ENCODE measurements at places on chromosomes 6 and 20. TPM values are rescaled to one million over a fixed set of nuclear protein-coding genes. Genes with fewer than 3 reads are reported as not detected.

Gene VSTM2L
- 0.27 TPM for total RNA-seq

DNA sequence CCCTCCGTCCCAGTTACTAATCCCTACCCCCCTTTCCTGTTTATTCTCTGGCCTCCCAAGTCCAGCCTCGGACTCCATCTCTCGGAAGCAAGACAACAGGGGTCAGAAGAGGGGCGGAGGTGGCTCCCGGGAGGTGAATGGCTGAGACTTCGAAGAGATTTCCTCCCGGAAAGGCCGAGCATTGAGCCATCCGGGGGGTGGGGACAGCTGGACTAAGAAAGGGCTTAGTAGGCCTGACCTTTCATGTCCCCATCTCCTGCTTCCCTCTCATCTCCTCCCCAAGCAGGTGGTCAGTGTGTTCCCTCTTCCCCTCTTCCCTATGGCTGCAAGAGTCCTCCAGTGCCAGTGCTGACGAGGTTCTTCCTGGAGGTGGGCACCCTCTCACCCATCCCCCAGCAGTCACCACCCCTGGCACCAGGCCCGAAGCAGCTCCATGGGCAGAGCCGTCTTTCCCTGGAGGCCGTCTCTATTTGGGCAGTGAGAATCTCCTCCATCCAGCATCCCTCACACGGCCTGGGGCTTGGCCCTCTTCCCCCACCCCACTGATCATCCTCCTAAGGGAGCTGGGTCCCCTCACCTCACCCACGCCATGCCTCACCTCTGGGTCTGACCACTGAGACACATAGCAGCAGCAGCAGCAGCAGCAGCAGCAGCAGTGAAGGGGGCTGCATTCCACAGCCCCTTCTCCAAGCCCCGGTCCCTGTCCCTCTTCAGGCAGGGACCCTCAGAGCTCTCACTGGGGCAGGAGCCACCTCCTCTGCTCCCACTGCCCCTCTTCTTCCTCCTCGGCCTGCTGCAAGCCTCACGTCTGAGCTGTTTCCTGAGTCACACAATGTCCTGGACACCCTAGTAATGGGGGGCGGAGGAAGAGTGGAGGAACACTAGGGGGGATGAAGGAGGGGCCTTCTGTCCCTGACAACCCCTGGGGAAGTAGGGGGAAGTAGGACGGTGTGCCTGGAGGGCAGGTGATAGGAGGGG lies at the start of gene NOTCH4:
TSS of gene NOTCH4 (minus strand) at position 810 of the 978 bp plus-strand sequence. CDS start at position 671, 139 bp downstream.
- DNase-seq: no peak

DNA sequence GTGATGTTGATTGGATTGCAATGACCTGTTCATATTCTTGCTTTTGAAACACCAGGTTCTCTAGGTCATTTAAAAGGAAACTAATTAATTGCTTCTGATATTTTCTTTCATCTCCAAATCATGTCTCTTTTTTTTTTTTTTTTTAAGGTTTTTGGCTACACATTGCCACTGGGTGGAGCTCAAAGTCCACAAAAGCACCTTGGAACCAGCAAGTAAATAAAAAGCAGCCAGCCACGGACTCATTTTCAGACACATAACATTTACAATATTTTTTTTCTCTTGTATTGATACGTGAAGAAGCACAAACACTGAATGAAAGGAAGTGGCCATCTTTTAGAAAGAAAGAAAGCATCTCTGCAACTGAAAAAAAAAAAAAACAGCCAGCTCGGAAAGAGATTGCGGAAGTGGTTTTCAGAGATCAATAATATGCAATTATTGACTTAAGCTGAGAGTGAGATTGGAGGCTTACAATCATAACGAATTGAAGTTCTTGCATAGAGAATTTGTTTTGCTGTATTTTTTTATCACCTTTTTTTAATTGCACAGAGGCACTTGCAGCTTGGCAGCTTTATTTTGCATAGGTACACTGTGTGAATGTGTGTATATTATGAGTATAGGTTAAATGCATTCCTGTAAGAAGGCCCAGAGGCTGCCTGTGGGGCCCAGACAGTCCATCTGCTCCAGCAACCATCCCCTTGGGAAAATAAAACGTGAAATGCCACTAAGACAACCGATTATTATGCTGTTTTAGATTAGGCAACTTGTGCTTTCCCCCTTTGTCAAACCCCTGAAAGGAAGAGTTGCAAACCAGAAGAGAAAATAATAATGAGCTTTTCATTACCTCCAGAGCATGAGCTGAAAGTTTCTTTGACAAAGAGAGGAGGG lies 28.2 kb downstream of the CGA start:
- DNase-seq: peak; percentile 64

GRCh38 chr6:38767560-38767959 lies 52.4 kb downstream of the DNAH8 start:
- no peak for DNase-seq

- DNase-seq: peak; percentile 4
Measured at GRCh38 chr6:12538881-12539357, 177.6 kb upstream of the PHACTR1 start.
